ENCODE measurements at places on chromosomes 3 and 15. TPM values are rescaled to one million over a fixed set of nuclear protein-coding genes. Genes with fewer than 3 reads are reported as not detected.

The CD86 gene
- 1.00 TPM for total RNA-seq

The TAGLN3 gene
- 91.8 TPM for total RNA-seq

The HCLS1 gene
- 1.8 TPM for total RNA-seq

The CLRN1 gene
- not detected for total RNA-seq

The GOLGA6B gene
- not detected for total RNA-seq

The OXNAD1 gene
- 28.9 TPM for total RNA-seq

The KIF15 gene
- 11.0 TPM for total RNA-seq

The PLXND1 gene
- 47.4 TPM for total RNA-seq

The EFHB gene
- total RNA-seq: 0.64 TPM

The ARPP19 gene
- total RNA-seq: 158 TPM

The ZNF385D gene
- 99.6 TPM for total RNA-seq

The RETNLB gene
- not detected for total RNA-seq

The SLC22A13 gene
- 1.4 TPM for total RNA-seq

The KBTBD13 gene
- not detected for total RNA-seq

The SERPINI2 gene
- total RNA-seq: 10.1 TPM

The HHLA2 gene
- 0.18 TPM for total RNA-seq

The COPS2 gene
- total RNA-seq: 60.5 TPM

The UROC1 gene
- 0.27 TPM for total RNA-seq

The ACAD9 gene
- 39.3 TPM for total RNA-seq

The RASL12 gene
- total RNA-seq: 5.5 TPM

The RNF123 gene
- 23.5 TPM for total RNA-seq

The ASB14 gene
- total RNA-seq: 0.27 TPM

The CD80 gene
- 0.36 TPM for total RNA-seq

The A4GNT gene
- not detected for total RNA-seq

The CIB2 gene
- 18.0 TPM for total RNA-seq

The NUDT16 gene
- total RNA-seq: 13.2 TPM

The PLCL2 gene
- total RNA-seq: 54.8 TPM

The GOLGA6L7 gene
- not detected for total RNA-seq

The MLF1 gene
- total RNA-seq: 24.5 TPM

The CCR5 gene
- total RNA-seq: not detected

The DCBLD2 gene
- total RNA-seq: 55.3 TPM

The PRRT3 gene
- total RNA-seq: 5.5 TPM

The KIAA1143 gene
- 25.4 TPM for total RNA-seq

The GABRR3 gene
- total RNA-seq: not detected

The C3orf70 gene
- total RNA-seq: 28.4 TPM

The SETMAR gene
- total RNA-seq: 25.0 TPM

The GABRB3 gene
- 73.9 TPM for total RNA-seq

The GNAT1 gene
- total RNA-seq: not detected

The RLBP1 gene
- 0.18 TPM for total RNA-seq

The GLDN gene
- total RNA-seq: 1.2 TPM

The RFTN1 gene
- total RNA-seq: 26.6 TPM

The TRIM69 gene
- total RNA-seq: 34.3 TPM

The WDR93 gene
- total RNA-seq: 0.91 TPM

The LIPH gene
- total RNA-seq: not detected

The SPSB4 gene
- total RNA-seq: 12.7 TPM

The BUB1B gene
- 23.2 TPM for total RNA-seq

The DHFR2 gene
- total RNA-seq: 5.7 TPM

The MST1R gene
- total RNA-seq: 1.4 TPM

The WDR49 gene
- 48.5 TPM for total RNA-seq

The COL6A5 gene
- total RNA-seq: 1.5 TPM
